ENCODE measurements at places on chromosomes 6 and 20.

- DNase-seq: peak; percentile 86
These were observed 49.8 kb downstream of the MTHFD1L start for GRCh38 chr6:150915131-150915879.

DNA sequence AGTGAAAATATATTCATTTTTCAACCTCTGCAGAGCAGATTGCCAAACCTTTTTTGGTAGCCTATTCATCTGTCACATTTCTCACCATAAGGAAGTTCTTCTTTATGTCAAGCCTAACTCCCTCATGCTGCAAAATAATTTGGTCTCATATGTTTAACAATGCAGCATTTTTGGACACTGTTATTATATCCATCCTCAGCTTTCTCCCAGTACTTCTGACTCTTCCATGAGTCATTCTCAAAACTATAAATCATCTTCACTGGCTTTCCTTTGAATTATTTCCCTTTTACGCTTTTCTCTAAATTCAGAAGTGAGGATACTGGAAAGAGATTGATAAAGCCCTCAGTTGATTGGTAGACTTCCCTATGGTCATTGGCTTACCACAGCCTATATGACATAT, 192.2 kb downstream of the TPBG start:
- DNase-seq: no peak

- DNase-seq: no peak
These were observed 41.6 kb downstream of the NUP153 start for GRCh38 chr6:17665132-17665531.

DNA sequence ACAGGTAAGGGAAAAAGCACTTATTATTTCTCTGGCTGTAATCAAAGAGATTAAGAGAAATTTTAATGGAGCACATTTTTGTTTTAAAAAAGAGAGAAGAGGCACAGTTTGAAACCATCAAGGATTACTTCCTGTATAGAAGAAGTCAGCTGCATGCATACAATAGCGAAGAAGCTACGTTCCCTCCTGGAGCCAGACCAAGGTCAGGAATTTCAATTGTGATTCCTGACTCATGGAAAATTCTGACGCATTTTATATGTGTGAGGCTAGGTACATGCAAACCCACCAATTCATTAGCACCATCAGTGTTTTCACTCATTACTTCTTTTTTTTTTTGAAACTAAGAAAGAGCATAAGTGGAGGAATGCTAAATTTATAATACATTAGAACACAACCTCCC, 232.7 kb upstream of the SGK1 start:
- DNase-seq: peak; percentile 52

DNA sequence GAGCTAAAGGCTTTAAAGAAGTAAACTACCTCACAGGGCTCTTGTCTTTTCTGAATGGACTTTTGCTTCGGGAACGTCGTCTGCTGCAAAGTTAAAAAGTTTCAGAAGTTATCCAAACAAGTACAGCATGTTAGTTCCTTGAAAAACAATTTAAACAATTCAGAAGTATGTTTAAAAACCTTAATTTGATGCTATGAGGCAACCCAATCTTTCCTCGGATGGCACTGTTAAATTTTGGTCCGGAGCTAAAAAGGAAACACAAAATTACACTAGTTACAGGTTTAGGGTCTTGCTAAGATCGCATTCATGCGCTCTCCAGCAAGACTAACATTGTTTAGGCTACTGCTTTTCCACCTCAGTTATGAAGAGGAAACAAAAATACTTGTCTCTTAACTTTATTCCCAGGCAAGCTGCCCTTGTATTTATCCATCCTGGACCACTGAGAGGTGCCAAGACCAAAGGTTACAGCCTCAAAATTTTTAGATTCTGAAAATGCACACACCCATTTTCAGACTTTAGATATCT, 12.7 kb downstream of the RBM39 start:
- DNase-seq: no peak

DNA sequence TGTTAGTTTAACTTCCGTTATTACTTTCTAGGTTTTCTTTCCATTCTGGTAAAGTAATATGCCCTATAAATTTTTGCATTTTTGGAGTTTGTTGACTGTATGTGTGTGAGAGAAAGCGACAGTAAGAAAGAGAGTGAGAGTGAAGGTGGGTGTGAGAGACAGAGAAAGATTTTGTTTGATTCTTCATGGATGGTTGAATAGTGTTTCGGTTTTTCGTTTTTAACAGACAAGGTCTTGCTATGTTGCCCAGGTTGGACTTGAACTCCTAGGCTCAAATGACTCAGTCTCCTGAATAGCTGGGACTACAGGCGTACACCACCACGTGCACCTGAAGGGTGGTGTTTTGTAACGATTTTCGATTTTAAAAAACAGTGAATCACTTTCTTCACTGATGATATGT, 329.1 kb upstream of the RUNX2 start:
- DNase-seq: no peak

GRCh38 chr6:119757467-119757866, 407.9 kb upstream of the MAN1A1 start:
- no peak for DNase-seq

DNA sequence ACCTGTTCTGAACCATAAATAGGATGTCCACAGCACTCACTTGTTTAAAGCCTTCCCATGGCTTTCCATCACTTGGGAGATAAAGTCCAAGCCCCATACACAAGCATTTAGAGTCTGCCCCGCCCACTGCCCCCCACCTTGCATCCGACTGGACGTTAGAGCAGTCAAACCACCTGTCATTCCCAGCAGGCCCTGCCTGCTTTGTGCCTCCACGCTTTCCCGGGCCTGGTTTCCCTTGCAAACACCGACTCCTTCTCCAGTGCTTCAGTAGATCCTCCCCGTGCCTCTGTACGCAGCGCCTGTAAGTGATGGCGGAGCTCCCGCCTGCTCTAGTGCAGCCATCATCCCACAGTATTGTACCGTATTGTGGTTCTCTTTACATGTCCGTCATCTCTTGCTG, 38.3 kb upstream of the INSM1 start:
- DNase-seq: no peak

DNA sequence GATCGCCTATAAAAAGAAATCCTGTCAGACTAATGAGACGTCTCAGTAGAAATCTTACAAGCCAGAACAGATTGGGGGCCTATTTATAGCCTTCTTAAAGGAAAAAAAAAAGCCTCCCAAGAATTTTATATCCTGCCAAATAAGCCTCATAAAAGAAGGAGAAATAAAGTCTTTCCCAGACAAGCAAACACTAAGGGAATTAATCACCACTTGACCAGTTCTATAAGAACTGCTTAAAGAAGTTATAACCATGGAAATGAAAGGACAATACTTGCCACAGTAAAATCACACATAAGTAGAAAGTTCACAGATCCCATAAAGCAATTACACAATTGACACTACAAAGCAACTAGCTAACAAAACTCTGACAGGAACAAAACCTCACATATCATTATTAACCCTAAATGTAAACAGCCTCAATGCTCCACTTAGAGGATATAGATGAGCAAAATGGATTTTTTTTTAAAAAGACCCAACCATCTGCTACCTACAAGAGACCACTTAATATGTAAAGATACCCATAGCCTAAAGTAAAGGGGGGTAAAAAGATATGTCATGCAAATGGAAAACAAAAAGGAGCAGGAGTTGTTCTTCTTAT, 13.4 kb downstream of the SLC22A16 start:
- no peak for DNase-seq
